ENCODE measurements at places on chromosomes 3 and 15. TPM values are rescaled to one million over a fixed set of nuclear protein-coding genes. Genes with fewer than 3 reads are reported as not detected.

DNA sequence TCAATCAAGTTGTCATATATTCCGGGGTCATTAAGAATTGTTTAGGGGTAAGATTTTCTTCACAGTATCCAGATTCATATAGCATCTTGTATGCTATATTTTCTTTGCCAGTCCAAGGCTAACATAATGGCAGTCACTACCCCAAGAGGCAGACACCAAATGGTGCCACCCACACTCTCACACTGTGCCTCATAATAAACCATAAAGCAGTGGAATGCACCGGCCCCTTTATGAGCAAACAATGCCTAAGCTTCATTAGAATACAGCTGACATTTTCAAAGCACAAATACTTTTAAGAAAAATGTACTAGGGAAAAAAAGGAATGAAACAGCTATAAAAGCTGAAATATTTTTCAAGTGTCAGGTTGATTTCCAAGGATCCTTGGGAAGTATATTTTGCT is 121.6 kb downstream of the TFDP2 start:
- H3K4me3 ChIP-seq: peak overlapping the region; percentile 96
- H3K27me3 ChIP-seq: no peaks in the 10 kb centered on the region
- DNase-seq: no peak
- H3K4me1 ChIP-seq: no peaks in the 10 kb centered on the region
- H3K27ac ChIP-seq: no peak overlapping the region
- peaks cover 8% of the 10 kb centered on the region for H3K36me3 ChIP-seq

Gene SGO1
- total RNA-seq: 28.1 TPM

Gene AMOTL2
- 30.9 TPM for total RNA-seq

- H3K4me1 ChIP-seq: peaks cover 12% of the 10 kb centered on the region
- no peaks in the 10 kb centered on the region for H3K27me3 ChIP-seq
- peaks cover 15% of the 10 kb centered on the region for H3K36me3 ChIP-seq
- H3K4me3 ChIP-seq: no peak overlapping the region
- H3K27ac ChIP-seq: no peak overlapping the region
- DNase-seq: no peak
Measured at GRCh38 chr3:71859123-71859519, 74.2 kb upstream of the PROK2 start.

GRCh38 chr15:58069008-58069407 is 3.5 kb upstream of the ALDH1A2 start:
- no peaks in the 10 kb centered on the region for H3K4me1 ChIP-seq
- H3K27ac ChIP-seq: no peak overlapping the region
- no peaks in the 10 kb centered on the region for H3K36me3 ChIP-seq
